ENCODE measurements at places on chromosomes 3 and 15.
A peak's percentile ranks its signal among the peaks of the same experiment; 100 is the strongest.

- DNase-seq, result no peak
Observed at GRCh38 chr15:67172172-67172571, 82.3 kb downstream of the AAGAB start.

GRCh38 chr15:79736435-79737000 is 160.3 kb downstream of the MTHFS start:
- no peak for DNase-seq

DNA sequence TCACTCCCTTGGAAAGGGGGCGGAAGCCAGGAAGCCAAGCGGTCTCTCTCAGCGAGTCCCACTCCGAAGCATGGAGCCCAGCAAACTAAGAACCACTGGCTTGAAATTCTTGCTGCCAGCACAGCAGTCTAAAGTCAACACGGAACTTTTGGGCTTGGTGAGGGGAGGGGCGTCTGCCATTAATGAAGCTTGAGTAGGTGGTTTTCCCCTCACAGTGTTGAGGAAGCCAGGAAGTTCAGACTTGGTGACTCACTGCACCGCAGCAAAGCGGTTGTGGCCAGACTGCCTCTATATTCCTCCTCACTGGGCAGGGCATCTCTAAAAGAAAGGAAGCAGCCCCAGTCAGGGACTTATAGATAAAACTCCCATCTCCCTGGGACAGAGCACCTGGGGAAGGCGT is 665.4 kb upstream of the CBLB start:
- DNase-seq, result no peak

DNA sequence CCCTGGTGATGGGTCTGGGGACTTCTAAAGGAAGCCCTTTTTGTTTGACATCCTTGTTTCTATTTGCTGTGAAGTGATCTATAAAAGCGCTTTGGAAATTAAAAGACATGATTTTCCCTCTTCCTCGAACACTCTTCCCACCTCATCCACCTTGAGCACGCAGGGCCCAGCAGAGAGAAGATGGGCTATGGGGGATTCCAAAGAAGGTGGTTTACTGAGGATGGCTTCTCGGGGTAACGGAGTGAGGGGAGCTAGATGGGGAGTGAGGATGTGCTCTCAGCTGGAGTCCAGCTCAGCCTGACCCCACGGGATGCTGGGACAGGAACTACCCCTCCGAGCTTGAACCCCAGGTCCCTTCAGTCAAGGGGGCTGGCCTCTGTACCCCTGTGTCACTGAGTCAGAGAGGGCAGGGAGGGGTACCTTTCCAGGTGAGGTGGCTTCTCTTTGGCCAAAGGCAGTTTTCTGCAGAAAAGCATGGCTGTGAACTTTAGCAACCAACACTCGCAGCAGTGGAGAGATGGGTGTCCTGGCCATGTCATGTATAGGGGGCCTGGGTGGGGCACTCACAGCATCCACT is 180.7 kb upstream of the SMAD3 start:
- DNase-seq, result no peak

GRCh38 chr15:99213187-99213811 is 36.1 kb downstream of the TTC23 start:
- DNase-seq, result peak; percentile 31

DNA sequence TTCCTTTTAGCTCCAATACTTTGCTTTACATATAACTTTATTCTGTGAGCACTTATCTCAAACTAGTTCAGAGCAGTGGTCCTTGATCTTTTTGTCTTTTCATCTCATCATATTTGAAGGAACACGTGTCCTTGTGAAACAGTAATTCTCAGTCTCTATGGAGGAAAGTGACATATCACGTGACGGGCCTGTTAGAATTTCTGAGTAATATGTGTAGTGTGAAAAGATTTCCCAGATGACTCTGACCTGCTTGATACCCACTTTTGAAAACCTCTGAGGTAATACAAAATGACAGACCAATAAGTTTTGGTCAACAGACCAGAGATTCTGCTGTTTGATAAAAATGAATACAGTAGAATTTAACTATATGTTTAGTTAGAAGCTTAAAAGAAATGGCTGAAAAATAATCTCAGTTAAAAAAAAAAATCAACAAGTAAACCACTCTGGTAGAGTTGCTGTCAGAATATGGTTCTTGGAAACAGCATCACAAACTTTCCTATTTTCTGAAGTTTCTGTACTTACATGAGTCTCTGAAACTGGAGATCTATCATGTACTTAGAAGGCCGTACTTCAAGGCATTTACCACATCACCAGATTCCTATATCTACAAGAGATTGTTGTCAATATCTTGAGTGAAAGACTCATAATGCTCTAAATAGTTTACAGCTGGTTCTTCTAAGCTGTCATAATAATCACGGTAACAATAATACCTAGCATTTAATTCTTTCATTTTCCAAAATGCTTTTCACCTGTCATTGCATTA is 590.2 kb upstream of the TBL1XR1 start:
- DNase-seq, result no peak

- DNase-seq, result peak; percentile 51
Observed at GRCh38 chr15:41603941-41604911, 45.2 kb downstream of the TYRO3 start.

GRCh38 chr3:71570546-71570945 is 13.0 kb downstream of the FOXP1 start:
- no peak for DNase-seq

DNA sequence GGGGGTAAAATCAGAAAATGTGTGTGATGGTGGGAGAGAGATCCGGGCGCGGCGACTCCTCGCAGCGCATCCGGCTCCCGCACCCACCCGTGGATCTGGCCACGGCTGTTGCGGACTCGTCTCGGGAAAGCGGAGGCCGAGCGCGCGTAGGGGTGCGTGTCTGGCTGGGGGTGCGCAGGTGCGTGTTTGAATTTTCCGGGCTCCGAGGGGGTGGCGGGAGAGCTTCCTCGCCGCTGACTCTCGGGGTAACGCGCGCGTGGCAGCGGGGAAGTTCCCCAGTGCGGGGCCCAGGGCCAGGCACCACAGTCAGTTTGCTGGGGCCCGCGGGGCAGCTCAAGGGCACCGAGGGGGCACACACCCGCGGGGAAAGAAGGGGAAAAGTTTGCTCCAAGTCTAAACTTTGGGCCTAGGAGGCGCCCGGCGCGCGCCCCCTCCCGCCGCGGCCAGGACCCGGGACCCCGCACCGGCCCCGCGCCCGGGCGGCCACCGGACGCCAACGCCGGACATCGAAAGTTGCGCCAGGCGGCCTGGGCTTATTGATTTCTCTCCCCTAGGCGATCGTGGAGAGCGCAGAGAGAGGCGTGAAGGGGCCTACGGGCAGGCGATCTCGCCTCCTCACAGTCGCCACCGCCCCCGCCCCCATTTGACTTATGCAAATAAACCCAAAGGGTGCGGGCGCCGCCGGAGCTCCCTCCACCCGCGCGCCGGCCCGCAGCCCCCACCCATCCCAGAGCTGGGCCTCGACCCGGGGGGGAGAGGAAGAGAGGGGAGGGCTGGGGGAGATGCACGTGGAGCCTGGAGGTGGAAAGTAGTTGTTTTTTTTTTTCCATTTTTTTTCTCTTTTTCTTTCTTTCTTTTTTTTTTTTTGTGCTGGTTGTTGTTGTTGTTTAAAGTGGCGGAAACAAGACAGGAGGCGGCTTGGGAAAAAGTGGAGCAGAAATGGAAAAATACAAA is 639 bp downstream of the FOXP1 start:
- no peak for DNase-seq

- DNase-seq, result no peak
Observed at GRCh38 chr15:93088200-93088980, 621 bp downstream of the RGMA start.

GRCh38 chr3:134857776-134858362 is 62.8 kb downstream of the EPHB1 start:
- DNase-seq, result no peak

GRCh38 chr3:143476965-143477640 is 357.5 kb downstream of the CHST2 start:
- no peak for DNase-seq

GRCh38 chr3:157444797-157445184 is 8.1 kb downstream of the PTX3 start:
- DNase-seq, result no peak

- peak; percentile 79 for DNase-seq
Observed at GRCh38 chr15:74995779-74996765, 709 bp downstream of the SCAMP5 start.

GRCh38 chr3:42277676-42278075 is 11.7 kb upstream of the CCK start:
- no peak for DNase-seq

- DNase-seq, result no peak
Observed at GRCh38 chr15:52667597-52667996, 11.6 kb downstream of the ATOSA start.

DNA sequence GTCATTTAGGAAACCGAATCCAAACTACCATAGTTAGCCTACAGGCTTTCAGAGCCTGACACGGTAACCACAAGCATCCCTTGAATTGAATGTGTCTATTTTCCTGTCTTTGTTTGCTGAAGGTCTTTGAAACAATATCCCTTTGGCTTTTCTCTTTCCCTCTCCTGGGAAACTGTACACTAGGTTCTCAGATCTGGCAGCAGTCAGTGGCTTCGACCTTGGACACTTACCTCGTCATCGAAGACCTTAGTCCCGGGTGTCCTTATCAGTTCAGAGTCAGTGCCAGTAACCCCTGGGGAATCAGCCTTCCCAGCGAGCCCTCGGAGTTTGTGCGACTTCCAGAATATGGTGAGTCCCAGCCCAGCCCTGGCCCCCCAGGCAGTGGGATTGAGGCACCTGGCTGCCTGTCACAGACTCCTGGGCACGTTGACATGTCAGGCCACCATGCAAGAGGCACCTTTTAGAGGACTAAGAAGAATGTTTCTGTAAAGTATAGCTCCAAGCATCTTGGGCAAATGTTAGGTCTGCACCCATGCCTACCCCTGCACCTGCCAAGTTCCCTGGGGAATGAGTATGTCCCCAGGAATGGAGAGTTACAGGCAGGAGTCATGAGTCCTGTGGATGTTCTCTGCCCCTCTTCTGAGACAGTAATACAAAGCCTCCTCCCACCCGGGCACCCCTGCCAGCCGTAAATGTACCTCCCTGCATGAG is 30.4 kb upstream of the UMPS start:
- no peak for DNase-seq

DNA sequence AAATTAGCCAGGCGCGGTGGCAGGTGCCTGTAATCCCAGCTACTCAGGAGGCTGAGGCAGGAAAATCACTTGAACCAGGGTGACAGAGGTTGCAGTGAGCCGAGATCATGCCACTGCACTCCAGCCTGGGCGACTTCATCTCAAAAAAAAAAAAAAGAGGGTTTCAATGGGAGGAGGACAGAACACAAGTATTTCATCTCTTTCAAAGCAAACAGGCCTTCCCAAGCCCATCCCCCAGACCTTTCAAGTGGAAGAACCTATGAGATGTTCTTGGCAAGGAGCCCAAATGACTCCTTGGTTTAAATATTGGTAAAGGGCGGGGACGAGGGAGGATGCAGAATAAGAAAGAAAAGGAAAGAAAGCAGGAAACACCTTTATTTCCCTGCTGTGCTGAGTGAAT is 62.2 kb upstream of the MCF2L2 start:
- DNase-seq, result no peak

DNA sequence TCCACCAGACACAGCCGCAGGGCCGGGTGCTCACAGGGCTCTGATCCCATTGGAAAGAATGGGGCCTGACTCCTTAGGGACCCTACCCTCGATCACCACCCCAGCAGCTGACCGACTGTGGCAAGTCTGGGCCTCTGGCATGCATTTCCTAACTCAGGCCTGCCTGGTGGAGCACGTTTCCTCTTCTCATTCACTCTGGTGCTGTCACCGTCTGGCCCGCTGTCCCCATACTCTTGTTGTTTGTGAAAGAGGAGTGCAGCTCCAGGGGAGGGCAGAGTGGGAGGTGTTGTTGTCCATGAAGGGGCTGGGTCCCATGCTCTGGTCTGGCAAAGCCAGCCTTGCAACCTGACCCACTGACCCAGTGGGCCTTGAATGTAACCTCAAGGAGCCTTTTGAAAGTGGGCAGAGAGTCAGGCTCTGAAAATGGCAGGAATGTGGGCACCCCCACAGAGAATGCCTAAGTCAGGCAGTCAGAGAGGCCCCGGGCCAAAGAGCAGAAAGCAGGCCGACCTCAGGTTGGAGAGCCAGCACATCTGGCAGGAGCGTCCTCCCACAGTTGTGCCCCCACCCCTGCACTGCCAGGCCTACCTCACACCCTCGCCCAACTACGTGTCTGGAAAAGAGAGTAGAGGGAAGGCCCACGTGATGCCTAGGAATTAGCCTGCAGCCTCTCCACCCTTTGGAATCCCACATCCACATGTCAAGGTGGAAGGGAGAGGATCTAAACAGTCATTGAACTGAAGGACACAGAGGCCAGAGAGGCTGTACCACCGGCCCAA is 10.9 kb downstream of the SEMA7A start:
- DNase-seq, result no peak

- no peak for DNase-seq
Observed at GRCh38 chr3:9686050-9686550, 17.5 kb upstream of the CPNE9 start.

DNA sequence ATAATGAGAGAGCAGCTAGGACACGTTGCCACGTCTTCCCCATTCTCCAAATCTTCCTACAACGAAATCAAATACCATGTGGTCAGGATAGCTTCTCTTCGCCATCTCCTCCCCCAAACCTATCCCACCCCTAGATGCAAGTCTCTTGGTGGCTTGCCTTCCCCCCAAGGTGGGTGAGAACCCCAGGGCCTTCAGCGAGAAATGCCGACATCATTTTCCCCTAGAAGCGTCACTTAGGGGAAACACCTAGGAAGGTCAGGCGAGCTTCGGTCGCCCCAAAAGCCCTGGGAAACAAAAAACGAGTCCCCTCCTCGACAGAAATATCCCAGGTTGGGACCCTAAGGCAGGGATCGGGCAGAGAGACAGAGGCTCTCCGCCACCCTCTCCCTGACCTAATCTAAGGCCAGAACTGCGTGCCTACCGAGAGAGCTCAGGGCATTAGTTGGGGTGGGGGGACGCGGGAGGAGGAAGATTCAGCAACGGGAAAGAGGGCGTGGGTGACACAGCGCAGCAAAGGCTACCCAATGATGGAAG is 502 bp downstream of the DPH3 start:
- no peak for DNase-seq

- DNase-seq, result no peak
Observed at GRCh38 chr3:122926322-122926721, 101.2 kb downstream of the SEMA5B start.

- no peak for DNase-seq
Observed at GRCh38 chr3:170863816-170864215, 6.2 kb downstream of the RPL22L1 start.

DNA sequence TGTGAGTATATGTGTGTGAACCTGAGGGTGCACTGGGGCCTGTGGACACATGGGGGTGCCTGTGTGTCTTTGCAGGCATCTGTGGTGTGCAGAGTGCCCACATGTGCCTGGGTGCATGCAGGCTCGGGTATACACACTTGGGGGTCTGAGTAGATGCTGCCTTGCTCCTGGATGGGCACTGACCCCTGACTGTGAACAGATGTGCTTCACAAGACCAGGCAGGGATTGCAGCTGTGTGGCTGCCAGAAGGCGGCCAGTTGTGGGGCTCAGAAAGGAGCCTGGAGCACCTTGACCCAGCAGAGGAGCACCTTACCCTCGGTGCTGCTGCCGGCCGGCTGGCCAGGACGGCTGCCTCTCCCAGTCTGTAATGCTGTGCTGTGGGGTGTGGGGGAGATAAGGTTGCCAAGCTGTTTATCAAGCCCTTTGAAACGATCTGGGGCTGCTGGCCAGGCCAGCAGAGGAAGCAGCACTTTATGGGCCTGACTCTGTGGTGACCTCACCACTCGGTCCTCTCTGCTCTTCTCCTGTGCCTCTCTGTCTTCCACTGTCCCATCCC is 55.5 kb upstream of the MRPS22 start:
- no peak for DNase-seq
